ENCODE measurements at places on chromosomes 12 and 14. TPM values are rescaled to one million over a fixed set of nuclear protein-coding genes. Genes with fewer than 3 reads are reported as not detected.

Gene SPTB
- total RNA-seq, result 1.5 TPM

Gene TXNDC16
- 1.2 TPM for total RNA-seq

Gene GPR65
- total RNA-seq, result not detected

Gene VDR
- total RNA-seq, result 2.6 TPM

Gene ANKS1B
- 0.38 TPM for total RNA-seq

Gene DCN
- total RNA-seq, result not detected

Gene BCL11B
- total RNA-seq, result 0.20 TPM

Data from A549 treated with CORT108297 at 1 μM for 4 hours (cell line).